CD4-positive, alpha-beta T cell (primary cell): ENCODE measurements at places on chromosomes 6 and 20.

GRCh38 chr6:147407571-147407970 lies 100.9 kb upstream of the SAMD5 start:
- DNase-seq, result no peak

DNA sequence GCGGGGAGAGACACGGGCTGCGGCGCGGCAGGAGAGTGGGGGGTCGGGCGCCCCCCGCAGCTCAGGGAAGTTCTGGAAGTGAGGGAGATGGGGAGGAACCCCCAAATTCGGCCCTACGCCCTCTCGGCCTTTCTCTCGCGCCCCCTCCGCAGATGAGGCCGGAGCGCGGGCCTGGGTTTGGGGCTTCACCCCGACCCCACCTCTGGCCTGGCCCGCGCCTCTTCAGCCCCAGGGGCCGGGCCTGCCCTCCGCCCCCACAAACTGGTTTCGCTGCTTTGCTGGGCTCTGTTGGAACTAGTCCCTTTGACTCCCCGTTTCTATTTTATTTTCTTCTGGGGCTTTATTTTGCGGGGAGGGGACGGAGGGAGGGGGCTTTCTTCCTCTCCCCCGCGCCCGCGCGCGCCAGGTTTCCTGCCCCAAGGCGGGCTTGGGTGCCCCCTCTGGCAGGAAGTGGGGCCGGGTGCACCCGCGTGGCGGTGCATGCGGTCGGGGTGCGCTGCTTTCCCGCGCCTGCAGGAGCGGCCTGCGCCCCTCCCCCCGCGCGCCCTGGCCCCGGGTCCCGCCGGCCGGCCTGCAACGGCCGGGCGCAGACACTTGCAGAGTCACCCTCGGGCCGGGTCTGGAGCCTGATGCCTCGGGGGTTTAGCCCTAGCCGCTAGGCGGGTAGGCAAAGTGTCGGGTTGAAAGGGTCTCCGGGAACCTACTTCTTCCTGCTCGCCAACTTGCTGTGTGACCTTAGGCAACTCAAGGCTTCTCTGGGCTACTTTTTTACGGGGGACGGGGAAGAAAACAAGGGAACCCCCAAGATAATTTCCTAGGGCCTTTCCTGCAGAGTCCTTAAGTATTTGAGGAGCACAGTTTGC lies 1.3 kb downstream of the HMGA1 start:
- peak; percentile 64 for DNase-seq

- DNase-seq, result no peak
These were observed 236.7 kb downstream of the PAX1 start for GRCh38 chr20:21941941-21942805.

- no peak for DNase-seq
These were observed 222.7 kb downstream of the EYA2 start for GRCh38 chr20:47117371-47117770.

- DNase-seq, result no peak
These were observed 126.5 kb downstream of the SLC24A3 start for GRCh38 chr20:19338960-19339359.

DNA sequence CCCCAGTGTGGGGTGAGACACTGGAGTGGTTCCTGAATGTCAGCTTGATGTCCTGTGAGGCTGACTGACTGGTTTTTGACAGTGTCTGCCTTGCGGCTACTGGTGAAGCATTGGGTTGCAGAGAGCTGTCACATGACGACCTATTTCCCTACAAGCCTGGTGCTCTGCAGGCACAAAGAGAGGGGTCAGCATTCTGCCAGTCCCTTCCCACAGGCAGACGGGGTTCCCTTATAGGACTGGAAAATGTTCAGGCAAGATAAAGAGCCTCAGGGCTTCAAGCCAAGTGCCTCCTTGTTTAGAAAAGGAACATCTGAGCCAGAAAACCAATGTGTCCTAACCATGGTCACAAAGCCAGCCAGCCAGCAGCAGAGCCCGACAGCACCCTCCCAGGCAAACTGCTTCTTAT lies 11.0 kb downstream of the LY86 start:
- no peak for DNase-seq

DNA sequence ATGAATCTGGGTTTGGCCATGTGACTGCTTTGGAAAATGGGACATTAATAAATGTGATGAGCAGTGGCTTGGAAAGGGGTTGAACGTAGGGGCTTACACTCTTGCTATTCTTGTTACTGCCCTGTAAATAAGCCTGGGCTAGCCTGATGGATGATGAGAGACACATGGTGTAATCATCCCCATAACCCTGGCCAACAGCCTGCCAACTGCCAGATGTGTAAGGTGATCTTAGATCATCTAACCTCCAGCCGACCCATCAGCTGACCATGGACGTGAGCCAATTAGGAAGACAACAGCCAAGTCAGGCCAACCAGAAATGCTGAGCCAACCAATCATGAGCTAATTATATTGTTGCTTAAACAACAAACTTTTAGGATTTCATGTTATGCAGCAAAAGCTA lies 25.2 kb downstream of the FBXO30 start:
- DNase-seq, result no peak

DNA sequence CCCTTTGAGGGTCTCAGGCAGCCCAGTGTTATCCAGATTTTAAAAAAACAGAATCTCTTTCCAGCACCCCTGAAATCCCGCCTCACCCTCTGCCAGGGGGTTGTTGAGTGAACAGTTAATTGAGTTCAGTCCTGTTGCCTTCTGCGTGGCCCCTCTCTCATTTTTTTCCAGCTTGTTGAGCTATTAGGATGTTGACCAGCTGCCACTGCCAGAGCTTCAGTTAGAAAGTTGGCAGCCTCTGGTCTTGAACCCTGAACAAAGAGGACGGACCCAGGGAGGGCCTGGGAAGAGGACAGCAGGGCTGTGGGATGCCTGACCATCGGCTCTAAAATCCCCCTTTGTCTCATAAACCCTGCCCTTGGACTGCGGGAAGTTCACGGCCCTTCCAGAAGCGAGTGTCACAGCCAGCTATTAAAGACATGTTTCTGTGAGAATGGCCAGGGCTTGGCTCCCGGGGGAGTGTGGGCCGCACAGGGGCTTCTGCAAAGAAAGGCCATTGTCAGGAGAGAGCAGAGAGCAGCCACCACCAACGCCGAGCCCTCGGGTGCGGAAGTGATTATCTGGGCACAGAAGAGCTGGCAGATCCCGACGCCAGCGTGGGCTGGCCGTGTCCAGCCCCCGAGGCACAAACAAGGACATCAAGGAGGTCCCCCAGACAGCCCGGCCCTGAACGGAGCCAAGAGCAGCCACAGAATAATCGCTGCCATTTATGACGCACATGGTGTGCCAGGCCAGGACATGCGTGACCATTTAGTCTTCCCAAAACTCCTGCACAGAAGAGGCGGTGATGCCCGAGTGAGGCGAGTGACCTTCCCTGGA lies 189.0 kb downstream of the ANKRD60 start:
- DNase-seq, result no peak

DNA sequence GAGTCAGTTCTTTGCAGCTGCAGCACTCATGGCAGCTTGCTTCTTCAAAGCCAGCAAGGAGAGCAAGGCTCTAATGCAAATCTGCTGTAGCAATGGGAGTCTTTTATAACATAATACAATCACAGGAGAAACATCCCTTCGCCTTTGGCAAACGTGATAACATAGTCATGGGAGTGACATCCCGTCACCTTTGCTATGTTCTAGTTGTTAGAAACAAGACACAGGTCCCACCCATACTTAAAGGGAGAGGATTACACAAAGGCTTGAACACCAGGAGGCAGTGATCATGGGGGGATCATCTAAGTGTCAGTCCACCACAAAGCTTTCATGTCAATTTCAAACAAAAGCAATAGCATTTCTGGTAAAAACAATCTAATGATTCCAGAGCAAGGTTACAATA lies 40.1 kb upstream of the PHACTR2 start:
- DNase-seq, result no peak

GRCh38 chr6:119109654-119110325 lies 31.3 kb upstream of the FAM184A start:
- DNase-seq, result no peak

DNA sequence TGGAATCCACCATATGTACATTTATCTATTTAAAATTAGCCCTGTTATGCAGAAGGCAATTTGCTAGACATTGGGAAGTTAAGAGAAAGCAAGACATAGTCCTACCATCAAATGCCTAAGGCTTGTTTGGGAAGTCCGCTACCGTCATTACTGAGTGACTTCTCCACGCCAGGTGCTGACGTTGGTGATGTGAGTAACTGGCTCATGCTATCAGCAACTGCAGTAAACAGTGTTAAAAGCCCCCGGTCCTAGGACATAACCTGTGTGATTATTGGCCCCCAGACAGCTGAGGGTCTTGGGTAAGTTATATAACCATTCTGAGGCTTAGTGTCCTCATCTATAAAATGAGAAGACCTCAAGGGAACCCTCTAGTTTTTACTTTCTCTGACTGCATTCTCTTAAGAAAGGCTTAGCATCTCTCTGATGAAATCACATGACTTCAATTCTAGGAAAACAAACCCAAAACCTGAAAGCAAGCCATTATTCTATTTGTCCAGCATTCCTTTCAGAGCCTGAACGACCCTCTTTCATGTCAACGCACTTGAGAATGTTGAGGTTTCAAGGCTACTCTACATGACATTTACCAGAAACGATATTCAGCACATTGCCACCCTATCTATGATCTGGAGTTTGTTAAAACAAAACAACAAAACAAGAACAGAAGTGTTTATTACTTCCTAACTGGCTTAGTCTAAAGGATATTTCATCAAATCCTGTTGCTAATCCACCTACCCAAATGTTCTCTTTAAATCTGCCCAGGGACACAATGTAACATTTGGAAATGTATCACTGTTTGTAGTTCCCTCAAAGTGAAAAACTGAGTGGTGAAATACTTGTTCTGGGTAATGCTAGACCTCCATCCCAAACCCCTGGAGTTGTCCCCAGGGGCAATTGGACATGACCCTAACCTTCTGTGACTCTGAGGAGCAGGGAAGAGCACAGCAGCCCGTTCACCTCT lies 133.8 kb downstream of the BTBD3 start:
- DNase-seq, result no peak

- DNase-seq, result no peak
These were observed 61.3 kb downstream of the BMP6 start for GRCh38 chr6:7787137-7787608.

GRCh38 chr6:112021691-112022310 lies 32.1 kb upstream of the CCN6 start:
- no peak for DNase-seq

- no peak for DNase-seq
These were observed 7.9 kb upstream of the ARMC12 start for GRCh38 chr6:35728683-35729678.

- no peak for DNase-seq
These were observed 2.1 kb downstream of the FOXP4 start for GRCh38 chr6:41548098-41548840.

GRCh38 chr6:33801611-33802010 lies 2.2 kb downstream of the MLN start:
- no peak for DNase-seq

DNA sequence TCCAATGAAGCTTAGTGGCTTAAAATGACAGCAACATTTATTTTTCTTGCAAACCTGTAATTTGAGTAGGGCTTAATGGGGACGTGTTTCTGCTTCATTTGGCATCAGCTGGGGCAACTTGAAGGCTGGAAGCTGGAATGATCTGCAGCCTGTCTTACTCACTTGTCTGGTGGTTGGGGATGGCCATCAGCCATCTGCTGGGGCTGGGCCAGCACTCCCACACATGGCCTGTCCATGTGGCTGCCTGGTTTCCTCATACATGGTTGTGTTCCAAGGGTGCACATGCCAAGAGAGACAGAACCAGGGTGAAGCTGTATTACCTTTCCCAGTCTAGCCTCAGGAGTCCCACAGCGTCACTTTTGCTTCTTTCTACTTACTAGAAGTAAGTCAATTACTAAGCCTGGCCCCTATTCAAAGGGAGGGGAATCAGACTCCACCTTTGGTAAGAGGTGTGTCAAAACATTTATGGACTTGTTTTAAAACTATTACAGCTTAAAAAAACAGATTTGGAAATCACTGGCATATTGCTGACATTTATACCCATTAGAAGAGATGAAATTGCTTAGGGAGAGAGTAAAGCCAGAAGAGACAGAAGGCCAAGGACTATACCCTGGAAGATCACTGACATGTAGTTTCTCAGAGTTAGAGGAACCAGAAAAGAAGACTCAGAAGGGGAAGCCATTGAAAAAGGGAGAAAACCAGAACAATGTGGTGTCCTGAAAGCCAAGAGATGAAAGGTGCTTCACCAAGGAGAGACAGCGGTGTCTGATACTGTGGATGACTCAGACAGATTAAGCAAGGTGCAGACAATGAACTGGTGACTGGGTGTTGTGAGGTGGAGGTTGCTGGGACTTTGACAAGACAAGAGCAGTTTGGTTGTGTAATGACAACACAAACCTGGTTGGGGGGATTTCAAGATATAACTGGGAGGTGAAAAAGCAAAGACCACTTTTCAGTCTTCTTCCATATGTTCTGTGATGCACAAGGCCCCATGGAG lies 345.2 kb downstream of the GJA1 start:
- no peak for DNase-seq

GRCh38 chr6:118212451-118213173 lies 305.5 kb downstream of the SLC35F1 start:
- DNase-seq, result no peak

DNA sequence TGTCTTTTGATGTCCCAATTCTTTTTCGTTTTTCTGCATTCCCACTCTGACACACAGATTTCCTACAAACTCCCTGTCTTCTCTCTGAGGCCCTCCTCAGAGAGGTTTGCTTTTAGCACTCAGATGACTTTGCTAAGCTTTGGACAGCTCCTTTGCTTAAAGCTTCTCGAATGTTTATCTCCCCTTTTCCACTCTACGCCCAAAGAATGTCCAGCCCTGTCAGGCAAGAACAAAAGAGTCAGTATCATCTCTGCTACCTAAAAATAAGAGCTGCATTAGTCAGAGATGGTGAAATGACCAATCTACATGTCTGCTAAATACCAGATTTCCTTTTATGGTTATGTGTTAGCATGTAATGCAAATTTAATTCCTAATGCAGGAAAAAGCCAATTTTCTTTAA lies 56.8 kb downstream of the PREP start:
- DNase-seq, result no peak

DNA sequence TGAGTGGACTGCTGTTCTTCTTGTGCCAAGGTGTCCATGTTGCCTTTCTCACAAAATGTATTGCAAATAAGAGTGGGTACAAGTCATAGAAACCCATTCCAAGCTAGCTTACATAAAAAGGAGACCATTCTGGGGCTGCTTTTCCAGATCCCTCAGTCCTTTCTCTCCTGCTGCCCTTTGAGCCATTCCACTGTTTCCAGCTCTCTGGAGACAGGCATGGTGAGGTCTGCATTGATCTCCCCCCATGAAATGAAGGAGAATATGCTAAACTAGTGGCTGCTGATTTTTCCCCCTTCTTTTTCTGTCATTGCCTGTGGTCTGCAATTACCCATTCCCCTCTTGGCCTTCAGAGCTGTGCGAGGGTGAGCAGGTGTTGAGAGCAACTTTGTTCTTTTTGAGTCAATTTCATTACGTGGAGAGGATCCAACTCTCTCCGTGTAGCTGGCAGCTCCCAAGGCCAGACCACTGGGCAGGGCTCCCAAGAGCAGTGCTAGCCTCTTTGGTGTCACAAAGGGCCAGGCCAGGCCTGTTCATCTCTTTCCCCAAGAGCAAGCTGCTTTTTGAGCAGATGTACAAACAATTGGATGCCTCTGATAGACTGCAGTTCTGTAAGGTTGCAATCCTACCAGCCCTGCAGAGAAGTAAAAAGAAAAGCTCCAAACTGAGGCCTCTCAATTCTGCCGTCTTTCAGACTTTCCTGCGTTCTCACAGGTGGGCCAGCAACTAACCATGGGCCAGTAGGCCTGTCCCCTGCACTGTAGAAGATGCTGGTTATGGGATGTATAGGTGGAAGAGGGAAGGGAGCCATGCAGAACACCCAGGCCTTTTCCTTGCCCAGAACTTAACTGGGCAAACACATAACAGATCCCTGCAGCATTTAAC lies 96.1 kb upstream of the ARMC2 start:
- DNase-seq, result no peak

GRCh38 chr6:114707081-114707620 lies 364.3 kb upstream of the HS3ST5 start:
- no peak for DNase-seq

- DNase-seq, result no peak
These were observed 126.2 kb downstream of the IMPG1 start for GRCh38 chr6:75946146-75946831.
